ENCODE measurements at places on chromosomes 16 and 17. TPM values are rescaled to one million over a fixed set of nuclear protein-coding genes. Genes with fewer than 3 reads are reported as not detected.

DNA sequence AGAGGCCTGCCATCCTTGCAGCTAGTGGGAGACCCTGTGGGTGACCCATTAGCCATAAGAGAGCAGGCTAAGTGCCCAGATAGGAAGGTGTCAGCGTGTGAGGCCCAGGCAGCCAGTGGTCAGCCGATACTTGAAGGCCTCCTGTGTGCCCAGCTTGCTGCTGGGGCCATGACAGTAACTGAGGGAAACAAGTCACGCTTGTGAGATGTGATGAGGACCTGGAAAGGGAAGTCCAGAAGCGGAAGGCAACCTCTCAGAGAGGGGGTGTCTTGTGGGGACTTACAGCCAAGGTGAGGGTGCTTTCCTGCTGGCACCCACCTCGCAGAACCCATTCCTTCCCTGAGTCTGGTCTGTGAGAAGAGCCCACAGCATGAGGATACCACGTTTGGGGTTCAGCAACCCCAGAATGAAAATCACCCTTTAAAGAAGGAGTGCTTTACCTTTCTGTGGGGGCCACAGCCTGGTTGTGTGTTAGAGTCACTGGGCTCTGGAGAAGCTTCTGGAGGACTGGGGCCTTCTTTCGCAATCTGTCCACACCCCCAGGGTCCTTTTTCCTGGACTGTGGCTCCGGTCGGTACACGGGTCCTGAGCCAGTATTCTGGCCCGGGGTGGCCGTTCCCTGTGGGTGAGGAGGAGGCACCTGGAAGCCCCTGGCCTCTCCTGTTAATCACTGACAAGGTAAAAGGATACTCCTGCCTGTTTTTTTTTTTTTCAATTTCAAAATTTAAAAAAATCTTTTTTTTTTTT, 53.9 kb downstream of the PLCG2 start:
- H3K27ac ChIP-seq: no peak overlapping the region
- H3K27me3 ChIP-seq: peaks cover 2% of the 10 kb centered on the region
- DNase-seq: no peak
- no peak overlapping the region for H3K4me3 ChIP-seq
- H3K4me1 ChIP-seq: peaks cover 9% of the 10 kb centered on the region

DYNC1LI2 gene
- total RNA-seq: 138 TPM

DNA sequence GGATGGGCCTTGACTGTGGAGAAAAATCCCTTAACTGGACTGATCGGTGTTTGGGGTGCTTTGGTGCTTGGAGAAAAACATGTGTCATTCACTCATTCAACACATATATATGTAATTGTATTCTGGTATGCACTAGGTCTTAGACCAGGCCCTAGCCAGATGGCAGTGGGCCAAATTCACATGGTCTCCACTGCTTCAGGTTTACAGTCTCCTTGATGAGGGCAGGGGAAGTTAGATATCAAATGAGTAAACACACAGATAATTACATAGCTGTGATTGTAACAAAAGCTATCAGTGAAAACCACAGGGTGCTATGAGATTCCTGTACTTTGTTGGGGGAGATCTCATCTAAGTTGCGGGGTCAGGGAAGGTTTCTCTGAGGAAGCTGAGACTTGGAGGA, 78.8 kb downstream of the WWP2 start:
- H3K27ac ChIP-seq: no peak overlapping the region
- peaks cover 3% of the 10 kb centered on the region for H3K4me1 ChIP-seq
- H3K27me3 ChIP-seq: peaks cover 1% of the 10 kb centered on the region

MT1M gene
- total RNA-seq: not detected

Data from endothelial cell (in vitro differentiated cells).